ENCODE measurements at places on chromosomes 13 and 19.

DNA sequence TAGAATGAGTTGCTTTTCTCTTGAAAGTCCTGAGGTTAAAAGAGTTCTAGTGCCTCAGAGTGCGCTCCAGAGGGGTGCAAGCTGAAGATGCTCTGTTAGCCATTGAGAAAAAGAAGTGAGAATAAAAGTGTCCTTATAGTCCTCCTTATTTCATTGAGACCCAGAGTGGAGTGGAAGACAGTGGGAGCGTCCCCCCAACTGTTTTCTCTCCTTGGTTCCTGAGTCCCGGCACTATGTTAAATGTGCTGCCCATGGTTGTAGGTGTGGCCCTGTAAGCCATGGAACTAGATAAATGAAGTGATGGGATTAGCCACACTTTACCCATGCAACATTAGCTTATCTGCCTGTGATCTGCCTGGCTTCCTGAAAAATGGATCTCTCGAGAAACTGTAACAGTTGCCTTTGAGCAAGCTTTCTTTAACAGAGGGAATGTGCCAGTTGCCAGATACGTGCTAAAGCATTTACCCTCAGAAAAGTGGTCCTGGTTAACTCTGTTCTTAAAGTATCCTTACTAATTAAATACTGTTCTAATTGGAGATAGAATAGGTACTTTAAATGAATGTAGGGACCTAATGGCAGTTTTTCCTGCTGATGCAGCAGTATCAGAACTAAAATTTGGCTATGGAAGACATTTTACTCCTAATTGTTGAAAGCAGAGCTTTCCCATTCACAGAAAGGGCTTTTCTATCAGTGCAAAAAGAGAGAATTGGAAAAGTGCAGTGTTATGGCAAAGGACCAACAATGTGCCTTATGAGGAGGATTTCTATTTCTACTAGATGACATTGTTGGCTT lies 21.4 kb upstream of the PSG9 start:
- DNase-seq = no peak

- DNase-seq = no peak
These were observed 6.1 kb downstream of the SOX21 start for GRCh38 chr13:94706101-94706842.

DNA sequence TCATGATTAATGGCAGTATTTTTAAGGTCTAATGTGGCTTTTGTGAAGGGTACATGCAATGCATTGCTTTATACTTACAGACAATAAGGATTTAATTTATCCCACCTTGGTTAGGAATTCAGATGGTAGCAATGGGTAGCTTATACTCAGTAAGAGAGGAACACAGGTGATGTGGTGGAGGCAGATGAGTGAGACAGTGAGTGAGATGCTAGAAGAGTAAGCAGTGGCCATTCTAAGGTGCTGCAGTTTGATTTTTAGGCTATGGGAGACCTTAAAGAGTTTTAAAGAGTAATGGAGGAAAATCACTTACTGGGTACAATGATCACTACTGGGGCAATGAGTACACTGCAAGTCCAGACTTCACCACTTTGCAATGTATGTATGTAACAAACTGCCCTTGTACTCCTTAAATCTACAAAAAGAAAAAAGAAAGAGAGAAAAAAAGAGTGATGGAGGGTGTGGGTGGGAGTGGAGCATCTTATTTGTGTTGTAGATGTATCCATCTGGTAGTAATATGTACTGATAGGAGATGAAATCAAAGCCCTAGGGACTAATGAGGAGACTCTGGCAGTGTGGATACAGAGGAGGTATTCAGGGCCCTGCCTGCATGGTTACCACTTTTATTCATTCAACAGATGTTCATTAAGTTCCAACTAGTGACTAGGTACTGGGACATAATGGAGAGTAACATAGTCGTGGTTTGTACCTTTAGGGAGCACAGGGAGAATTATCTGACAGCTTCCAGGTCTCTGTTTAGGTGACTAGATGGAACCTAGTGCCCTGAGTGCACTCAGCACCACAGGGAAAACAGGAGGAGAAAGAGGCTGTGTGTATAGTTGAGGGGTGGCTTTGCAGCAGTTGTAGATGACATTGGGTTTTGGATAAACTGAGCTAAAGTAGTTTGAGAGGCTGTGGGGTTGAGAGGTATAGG lies 99.0 kb downstream of the GPC6 start:
- peak; percentile 14 for DNase-seq

- no peak for DNase-seq
These were observed 147.1 kb downstream of the NHLRC3 start for GRCh38 chr13:39185326-39185725.

DNA sequence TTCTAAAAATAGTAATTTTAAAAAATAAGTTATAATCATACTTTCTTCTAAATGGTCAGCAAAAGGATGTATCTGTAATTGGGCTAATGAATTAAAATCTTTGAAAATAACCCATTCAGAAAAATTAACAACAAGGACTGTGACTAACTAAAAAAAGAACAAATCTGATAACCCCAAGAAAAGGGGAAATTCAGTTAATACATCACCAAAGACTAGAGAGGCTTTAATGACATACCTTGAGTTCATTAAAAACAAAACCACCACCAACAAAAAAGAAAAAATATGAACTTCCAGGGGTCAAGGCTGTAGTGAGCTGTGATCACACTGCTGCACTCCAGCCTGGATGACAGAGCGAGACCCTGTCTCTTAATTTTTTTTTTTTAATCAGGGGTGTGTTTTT lies 121.8 kb downstream of the TBC1D4 start:
- no peak for DNase-seq

Data from BE2C (cell line).